Activated T-cell treated with anti-CD3 and anti-CD28 coated beads for 24 hours (primary cell): ENCODE measurements at places on chromosomes 1 and 21.
A peak's percentile ranks its signal among the peaks of the same experiment; 100 is the strongest.

DNA sequence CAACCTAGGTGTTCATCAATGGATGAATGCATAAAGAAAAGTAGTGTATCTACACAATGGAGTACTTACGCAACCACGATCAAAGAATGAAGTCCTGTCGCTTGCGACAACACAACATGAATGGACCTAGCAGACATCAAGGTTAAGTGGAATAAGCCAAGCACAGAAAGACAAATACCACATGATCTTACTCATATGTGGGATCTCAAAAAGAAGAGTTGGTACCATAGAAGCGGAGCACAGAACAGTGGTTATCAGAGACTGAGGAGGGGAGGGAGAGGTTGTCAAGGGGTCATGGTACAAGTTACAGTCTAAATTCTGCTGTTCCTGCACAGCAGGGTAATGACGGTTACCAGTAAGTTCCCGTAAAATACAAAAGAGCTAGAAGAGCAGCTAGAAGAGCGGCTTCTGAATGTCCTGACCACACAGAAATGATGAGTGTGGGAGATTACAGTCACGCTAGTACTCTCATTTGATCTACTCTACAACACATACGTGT is 36.7 kb downstream of the NPHP4 start:
- no peak for DNase-seq

DNA sequence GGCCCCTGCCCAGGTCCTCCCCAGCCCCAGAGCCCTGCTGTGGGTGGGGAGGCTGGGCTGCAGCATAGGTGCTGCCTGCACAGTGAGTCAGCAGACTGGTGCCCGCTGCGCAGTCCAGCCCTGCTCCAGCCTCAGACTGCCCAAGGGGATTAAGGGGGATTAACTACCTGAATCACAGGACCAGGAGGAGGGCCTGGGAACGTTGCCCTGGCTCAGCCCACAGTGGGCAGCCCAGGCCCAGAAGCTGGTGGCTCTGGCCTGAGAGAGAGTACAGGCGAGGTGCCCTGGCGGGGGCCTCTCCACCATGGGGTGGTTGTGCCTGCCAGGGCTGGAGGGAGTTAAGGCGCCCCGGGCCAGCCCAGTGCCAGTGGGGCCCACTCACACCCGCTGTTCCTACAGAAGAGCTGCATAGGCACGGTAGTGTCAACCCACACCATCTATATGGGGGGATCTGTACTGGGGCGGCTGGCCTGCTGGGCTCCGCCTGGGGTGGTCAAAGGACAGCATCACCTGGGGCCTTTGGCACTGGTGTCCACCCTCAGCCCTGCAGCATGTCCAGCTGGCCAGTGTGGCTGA is 2.3 kb downstream of the OBSCN start:
- DNase-seq = no peak

DNA sequence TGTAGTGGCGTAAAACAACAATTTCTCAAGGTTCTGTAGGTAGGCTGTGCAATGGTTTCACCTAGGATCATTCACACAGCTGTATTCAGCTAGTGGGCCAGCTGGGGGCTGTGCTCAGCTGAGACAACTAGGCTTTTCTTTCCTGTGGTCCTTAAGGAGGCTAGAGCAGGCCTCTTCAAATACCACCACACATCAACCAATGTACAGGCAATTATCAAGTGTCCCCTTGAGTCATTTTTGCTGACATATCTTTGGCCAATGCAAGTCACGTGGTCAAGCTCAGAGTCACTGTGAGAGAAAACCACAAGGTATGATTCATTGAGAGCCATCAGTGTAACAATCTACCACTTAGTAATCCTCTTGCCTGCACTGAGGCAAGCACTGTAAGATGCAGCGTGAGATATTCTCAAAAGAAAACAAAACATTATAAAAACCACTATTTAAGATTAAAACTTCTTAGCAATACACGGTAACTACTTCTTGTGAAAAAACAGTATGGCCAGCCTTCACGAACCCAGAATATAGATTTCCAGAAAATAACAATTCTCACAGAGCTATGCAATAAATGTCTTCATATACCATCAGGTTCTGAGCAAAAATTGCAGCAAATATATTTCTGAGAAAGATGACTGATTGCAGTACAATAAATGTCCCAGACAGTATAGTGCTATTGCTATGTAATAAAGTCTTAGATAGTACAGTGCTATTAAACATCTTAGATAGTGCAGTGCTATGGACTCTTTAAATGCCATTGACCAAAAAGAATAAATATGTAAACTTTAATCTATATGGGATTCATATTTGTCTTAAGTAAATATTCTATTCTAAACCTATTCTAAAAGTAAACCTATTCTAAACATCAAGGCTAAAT is 55.3 kb downstream of the NME7 start:
- peak; percentile 28 for DNase-seq

DNA sequence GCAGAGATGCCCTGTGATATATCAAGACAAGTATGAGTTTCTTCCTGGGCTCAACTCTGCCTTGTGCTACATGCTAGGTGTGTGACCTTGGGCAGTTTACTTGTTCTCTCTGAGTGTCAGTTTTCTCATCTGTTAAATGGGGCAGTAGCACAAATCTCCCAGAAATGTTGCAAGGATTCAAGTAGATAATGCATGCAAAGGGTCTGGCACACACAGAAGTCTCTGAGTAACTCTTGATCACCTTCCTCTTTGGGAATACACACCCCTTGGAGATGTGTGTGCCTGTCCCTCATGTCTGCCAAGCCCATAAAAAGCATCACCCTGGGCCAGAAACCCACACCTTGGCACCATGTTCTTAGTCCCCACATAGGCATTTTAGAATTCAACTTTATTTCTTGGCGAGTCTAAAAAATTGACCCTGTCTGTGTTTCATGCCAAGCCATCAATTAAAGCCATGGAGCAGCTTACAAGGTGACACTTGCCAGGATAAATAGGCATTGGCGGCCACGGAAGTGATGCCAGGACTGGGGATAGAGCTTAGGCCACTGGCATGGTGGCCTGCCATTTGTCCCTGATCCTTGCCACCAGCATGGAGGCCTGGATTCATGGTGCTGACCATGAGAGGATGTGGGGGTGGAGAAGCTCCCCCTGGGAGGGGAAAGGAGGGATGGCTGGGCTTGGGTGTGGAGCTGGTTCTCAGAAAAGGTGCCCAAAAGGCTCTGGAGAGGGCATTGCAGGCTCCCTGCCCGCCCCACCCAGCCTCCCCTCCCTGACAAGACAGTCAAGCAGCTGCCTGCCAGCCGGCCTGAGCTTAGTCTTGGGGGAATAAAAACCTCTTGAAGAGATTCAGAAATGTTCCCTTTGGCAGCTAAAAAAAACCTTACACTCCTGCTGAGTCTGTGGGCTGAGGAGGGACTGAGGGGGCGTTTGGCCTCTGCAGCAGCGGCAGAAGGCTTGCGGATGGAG is 118.0 kb upstream of the IPO9 start:
- no peak for DNase-seq

- no peak for DNase-seq
These were observed 398.3 kb downstream of the KCNT2 start for GRCh38 chr1:196209983-196210382.

DNA sequence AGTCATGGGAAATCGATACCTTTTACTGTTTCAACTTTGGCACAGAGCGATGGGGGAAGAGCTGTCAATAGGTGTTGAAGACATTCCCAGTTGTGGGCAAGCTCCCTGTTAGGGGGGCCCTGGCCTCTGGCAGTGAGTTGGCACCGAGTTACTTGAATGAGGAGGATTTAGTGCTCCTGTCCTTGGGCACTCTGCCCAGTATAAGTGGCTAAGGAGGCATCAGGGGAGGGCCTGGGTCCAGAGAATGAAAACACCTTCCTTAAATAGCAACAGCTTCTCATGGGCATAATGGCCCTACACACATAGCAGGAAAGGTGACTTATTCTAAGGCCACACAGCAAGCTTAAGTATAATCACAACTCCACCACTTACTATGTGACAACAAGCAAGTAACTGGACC is 664.4 kb downstream of the PTPRU start:
- DNase-seq = no peak
